Hair follicle dermal papilla cell (primary cell): ENCODE measurements at places on chromosomes 4 and X. TPM values are rescaled to one million over a fixed set of nuclear protein-coding genes. Genes with fewer than 3 reads are reported as not detected.

The NALF2 gene
- not detected in 2 replicates for total RNA-seq

The CT47B1 gene
- not detected in 2 replicates for total RNA-seq

The CDX4 gene
- total RNA-seq, result not detected in 2 replicates

The TMEM156 gene
- not detected in 2 replicates for total RNA-seq

The PF4V1 gene
- total RNA-seq, result not detected in 2 replicates

The AFP gene
- 0.16 TPM in 1 of 2 replicates, not detected in the other for total RNA-seq

The CCNA2 gene
- total RNA-seq, result 7.4 and 7.8 TPM in 2 replicates

The MTCP1 gene
- total RNA-seq, result 0.97 and 1.1 TPM in 2 replicates

The KIF4A gene
- total RNA-seq, result 1.5 and 2.3 TPM in 2 replicates

The DDX53 gene
- not detected in 2 replicates for total RNA-seq

The MED12 gene
- total RNA-seq, result 29.3 and 38.6 TPM in 2 replicates

The NHSL2 gene
- total RNA-seq, result 23.8 and 25.6 TPM in 2 replicates

The LANCL3 gene
- 0.24 and 0.32 TPM in 2 replicates for total RNA-seq

The NLGN3 gene
- 0.24 and 0.49 TPM in 2 replicates for total RNA-seq

The SLC49A3 gene
- 4.4 and 8.5 TPM in 2 replicates for total RNA-seq

The PHKA1 gene
- total RNA-seq, result 1.8 and 4.5 TPM in 2 replicates
